ENCODE measurements at places on chromosomes 6 and 20.

GRCh38 chr20:18705910-18706309 is 107.7 kb upstream of the SCP2D1 start:
- peaks cover 3% of the 10 kb centered on the region for H3K4me1 ChIP-seq
- DNase-seq, result no peak
- H3K36me3 ChIP-seq, result no peaks in the 10 kb centered on the region
- no peaks in the 10 kb centered on the region for H3K27me3 ChIP-seq

DNA sequence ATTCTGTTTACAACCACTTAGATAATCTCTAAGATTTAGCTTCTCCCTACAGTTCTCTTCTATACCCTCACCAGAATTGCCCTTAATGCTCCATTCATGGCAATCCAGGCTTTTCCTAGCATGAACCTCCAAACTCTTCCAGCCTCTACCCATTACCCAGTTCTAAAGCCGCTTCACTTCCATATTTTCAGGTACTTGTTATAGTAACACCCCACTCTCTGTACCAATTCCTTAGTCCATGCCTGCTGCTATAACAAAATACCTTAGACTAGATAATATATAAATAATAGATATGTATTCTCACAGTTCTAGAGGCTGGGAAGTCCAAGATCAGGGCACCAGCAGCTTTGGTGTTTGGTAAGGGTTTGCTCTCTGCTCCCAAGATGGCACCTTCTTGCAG is 16.5 kb upstream of the TRERF1 start:
- no peak for DNase-seq
- no peaks in the 10 kb centered on the region for H3K36me3 ChIP-seq
- no peak overlapping the region for H3K27ac ChIP-seq
- no peaks in the 10 kb centered on the region for H3K4me1 ChIP-seq
- no peaks in the 10 kb centered on the region for H3K27me3 ChIP-seq

DNA sequence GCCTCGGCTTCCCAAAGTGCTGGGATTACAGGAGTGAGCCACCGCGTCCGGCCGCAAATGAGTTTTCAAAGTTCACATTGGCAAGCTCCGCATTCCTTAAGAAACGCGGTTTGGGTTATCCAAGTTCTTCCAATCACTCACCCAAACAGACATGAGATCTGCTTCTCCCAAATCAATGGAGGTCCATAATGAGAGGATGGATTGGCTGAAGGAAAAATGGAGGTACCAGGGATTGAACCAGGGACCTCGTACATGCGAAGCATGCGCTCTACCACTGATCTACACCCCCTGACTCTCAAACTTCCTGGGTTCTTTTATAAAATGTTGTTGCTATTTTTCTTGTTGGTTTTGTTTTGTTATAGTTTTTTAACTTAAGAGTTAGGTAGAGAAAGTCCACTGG is 170.0 kb downstream of the GPX5 start:
- no peak for DNase-seq
- H3K27ac ChIP-seq, result no peak overlapping the region
- H3K27me3 ChIP-seq, result peaks cover 25% of the 10 kb centered on the region
- H3K4me3 ChIP-seq, result no peak overlapping the region
- no peaks in the 10 kb centered on the region for H3K36me3 ChIP-seq

DNA sequence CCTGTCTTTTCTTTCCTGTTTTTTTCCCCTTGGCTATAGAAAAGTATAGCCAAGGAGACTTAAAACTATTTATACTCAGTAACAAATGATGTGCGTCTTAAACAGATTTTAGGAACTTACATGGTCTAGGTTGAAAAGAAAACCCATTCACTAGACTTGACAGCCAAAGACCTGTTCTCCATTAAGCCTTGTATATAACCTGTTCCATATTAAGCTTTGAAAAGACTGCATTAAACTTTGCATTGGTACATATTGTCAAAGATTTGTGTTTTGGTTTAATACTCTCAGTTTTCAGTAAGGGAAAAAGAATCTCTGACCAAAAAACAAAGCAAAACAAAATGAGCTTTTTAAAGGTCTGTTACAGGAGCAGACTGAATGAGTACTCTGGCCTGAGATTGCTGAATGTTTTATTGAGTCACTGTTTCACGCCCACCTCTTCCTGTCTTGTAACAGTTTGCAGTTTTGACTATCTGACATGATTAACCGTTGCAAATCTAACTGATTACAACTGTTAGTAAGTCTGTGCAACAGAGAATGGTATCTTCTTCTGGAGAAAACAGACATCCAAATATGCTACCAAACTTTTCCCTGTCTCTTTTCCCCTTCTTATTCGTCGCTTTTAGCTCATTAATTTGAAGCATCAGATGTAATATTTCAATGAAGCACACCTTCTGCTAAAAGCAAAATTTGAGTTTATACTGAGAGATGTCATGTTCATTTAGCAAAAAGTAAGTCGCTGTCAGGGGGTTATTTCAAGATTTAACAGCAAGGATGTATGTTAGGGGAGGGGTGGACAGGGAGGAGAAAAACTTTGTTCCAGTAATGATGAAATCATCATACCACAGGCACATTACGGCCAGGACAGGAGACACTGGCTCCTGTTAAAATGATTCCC is 59.1 kb upstream of the SUPT3H start:
- no peaks in the 10 kb centered on the region for H3K27me3 ChIP-seq
- H3K27ac ChIP-seq, result peak overlapping the region; percentile 78
- H3K4me1 ChIP-seq, result peaks cover 62% of the 10 kb centered on the region
- peaks cover 48% of the 10 kb centered on the region for H3K36me3 ChIP-seq

GRCh38 chr20:56468316-56469076 is at the start of gene RTF2:
Gene RTF2 (plus strand): TSS chr20:56468627. CDS start chr20:56468698, 71 bp downstream.
- H3K27me3 ChIP-seq, result no peaks in the 10 kb centered on the region
- DNase-seq, result peak; percentile 98
- H3K27ac ChIP-seq, result peak within 1 kb of the TSS; percentile 99
- peaks cover 19% of the 10 kb centered on the region for H3K36me3 ChIP-seq
- H3K4me3 ChIP-seq, result peak within 1 kb of the TSS; percentile 99

- H3K4me1 ChIP-seq, result no peaks in the 10 kb centered on the region
- H3K27ac ChIP-seq, result no peak overlapping the region
- H3K27me3 ChIP-seq, result no peaks in the 10 kb centered on the region
- DNase-seq, result no peak
- H3K36me3 ChIP-seq, result no peaks in the 10 kb centered on the region
These were observed 66.0 kb upstream of the SYNDIG1 start for GRCh38 chr20:24403406-24403805.

DNA sequence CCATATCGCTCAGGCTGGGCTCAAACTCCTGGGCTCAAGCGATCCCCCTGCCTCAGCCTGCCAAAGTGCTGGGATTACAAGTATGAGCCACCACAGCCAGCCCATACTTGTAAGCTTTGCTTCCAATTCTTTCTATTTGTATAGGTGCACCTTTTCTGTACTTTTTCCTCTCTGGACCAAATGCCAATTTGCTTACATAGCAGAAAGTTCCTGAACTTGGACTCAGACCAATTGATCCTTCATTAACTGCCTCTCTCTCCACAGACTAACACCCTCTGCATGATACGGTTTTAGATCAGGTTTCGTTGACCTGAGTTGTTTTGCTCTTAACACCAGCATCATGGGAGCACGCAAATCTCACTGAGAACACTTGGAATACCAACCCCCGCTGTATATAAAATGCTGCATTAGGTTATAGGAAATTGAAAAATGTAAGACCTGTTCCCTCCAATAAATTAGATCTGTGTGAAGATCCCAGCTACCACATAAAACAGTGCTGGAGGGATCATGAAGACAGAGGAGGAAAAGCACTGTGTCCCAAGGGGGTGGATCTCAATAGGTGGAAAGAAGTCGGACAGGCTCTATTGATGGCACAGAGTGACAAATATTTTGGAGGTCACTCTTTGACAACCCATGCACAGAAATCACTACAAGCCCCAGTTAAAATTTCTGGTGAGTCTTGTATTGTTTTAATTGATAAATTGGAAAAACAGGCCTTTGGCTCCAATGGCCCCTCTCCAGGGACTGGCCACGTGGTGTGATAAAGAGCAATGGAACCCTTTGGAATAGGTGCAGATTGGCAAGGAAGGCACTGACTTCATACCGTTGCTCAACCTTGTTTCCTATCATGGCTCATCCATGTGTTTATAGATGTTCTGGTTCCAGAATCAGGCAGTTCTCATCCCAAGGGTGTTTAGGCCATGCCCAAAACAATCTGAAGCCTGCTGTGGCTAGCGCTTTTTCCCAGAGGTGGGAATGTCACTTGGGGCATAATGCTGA is 51.2 kb downstream of the ISM1 start:
- DNase-seq, result no peak
- H3K36me3 ChIP-seq, result no peaks in the 10 kb centered on the region
- peaks cover 2% of the 10 kb centered on the region for H3K4me1 ChIP-seq
- H3K27me3 ChIP-seq, result no peaks in the 10 kb centered on the region
- no peak overlapping the region for H3K27ac ChIP-seq

GRCh38 chr6:110710115-110710514 is 105.2 kb downstream of the CDK19 start:
- H3K36me3 ChIP-seq, result peaks cover 3% of the 10 kb centered on the region
- no peaks in the 10 kb centered on the region for H3K4me1 ChIP-seq
- H3K27me3 ChIP-seq, result no peaks in the 10 kb centered on the region
- no peak overlapping the region for H3K27ac ChIP-seq
- DNase-seq, result no peak

GRCh38 chr6:12679341-12679740 is 37.2 kb upstream of the PHACTR1 start:
- DNase-seq, result no peak
- H3K36me3 ChIP-seq, result no peaks in the 10 kb centered on the region
- no peaks in the 10 kb centered on the region for H3K27me3 ChIP-seq
- no peak overlapping the region for H3K27ac ChIP-seq

DNA sequence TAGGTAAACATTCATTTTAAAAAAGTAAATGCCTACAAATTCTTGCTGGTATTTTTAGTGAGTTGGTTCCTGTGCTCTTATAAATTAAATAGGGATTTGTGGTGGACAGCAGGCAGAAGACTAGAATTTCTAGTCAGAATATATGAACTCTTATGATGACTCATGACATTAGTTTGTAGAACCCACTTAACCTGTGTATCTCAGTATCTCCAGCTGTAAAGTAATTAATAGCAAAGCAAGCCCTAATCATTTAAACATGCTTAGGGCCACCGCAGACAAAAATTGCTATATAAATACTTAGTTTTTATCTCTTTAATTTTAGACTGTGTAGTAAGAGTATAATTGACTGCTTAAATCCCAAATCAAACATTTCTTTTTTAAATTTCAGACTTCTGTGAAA is 2.4 kb downstream of the FAM135A start:
- peaks cover 24% of the 10 kb centered on the region for H3K36me3 ChIP-seq
- no peaks in the 10 kb centered on the region for H3K4me1 ChIP-seq

DNA sequence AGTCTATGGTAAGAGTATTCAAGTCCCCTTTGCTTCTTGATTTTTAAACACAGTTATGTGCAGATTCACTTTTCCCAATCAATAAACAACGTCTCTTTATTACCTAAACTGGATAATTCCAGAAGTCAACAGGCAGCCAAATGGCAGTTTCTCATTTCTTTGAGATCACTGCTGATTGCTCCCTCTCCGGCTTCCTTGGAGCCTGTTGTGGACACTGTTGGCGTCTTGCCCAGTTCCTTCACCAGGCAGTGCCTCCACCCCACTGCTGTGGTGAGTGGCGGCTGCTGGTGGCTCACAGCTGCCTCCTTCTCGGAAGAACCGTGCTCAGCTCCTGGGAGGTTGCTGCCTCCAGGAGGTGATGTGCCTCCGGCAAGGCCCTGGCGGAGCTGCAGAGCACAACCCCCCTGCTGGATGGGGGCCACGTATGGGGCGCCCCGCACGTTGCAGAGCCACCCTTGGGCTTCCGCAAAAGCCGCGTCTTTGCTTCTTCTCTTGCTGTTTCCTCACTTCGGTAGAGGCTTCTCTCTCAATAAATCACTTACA is 105.1 kb upstream of the CNKSR3 start:
- no peaks in the 10 kb centered on the region for H3K4me1 ChIP-seq
- H3K4me3 ChIP-seq, result no peak overlapping the region
- no peak for DNase-seq

DNA sequence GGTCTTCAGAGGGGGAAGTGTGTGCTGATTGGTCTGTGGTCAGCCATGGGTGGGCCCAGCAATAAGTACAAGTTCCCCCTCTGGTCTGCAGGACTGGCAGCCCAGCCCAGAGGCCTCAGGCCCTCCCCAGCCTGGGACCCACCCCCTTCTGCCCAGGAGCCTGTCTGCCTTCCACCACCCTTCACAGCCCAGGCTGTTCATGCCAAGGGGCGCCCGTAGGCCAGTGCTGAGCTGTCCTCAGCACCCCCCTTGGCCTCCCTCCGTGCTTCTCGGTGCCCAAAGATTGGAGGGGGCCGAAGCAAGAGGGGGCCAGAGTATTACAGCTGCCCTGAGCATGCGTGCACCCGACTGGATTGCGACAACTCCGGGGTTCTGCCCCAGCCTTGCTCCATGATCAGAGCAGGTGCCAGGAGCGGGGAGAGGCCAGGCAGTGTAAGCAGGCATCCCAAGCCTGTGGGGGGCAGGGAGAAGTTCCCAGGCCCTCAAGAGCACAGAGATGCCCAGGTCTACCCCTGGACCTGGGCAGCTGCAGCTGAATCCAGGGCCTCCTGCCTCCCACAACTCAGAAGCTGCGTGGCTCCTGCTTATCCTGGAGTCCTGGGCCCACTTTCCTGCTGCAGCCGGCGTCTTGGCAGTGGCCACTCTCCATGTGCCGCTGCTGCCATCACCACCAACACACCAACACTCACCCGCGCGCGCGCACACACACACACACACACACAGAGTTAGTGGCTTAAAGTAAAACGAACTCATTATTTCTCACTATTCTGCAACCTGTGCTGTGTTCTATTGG is 33.3 kb downstream of the CST9L start:
- no peaks in the 10 kb centered on the region for H3K4me1 ChIP-seq
- H3K27ac ChIP-seq, result no peak overlapping the region
- H3K27me3 ChIP-seq, result no peaks in the 10 kb centered on the region
